ENCODE measurements at places on chromosomes 2 and 18.

DNA sequence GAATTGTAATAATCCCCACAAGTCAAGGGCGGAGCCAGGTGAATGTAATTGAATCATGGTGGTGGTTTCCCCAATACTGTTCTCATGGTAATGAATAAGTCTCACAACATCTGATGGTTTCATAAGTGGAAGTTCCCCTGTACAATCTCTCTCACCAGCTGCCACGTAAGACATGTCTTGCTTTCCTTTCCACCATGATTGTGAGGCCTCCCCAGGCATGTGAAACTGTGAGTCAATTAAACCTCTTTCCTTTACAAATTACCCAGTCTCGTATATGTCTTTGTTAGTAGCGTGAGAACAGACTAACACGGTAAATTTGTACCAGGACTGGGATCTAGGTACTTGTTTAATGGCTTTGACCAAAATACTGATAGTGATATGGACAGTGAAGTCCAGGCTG is 744.3 kb upstream of the REG3G start:
- DNase-seq: no peak

DNA sequence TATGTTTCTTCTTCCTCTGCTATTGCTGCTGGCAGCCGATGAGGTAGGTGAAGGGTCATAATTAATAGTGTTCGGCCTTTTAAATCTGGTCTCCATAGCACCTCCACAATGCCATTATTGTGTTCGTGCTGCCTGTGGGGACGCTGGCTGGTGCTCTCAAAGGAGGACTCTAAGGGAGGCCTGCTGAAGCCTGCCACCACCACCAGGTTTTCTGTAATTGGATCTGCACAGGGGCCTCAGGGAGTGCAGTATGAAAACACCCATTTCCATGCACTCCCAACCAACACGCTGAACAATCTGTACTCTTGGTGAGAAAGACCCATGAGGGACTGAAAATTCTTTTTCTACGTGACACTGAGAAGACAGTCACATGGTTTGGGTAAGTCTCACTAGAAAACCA is 17.6 kb upstream of the CLIP4 start:
- no peak for DNase-seq

- no peak for DNase-seq
Measured at GRCh38 chr2:34656632-34657031, 1057.5 kb upstream of the FAM98A start.

DNA sequence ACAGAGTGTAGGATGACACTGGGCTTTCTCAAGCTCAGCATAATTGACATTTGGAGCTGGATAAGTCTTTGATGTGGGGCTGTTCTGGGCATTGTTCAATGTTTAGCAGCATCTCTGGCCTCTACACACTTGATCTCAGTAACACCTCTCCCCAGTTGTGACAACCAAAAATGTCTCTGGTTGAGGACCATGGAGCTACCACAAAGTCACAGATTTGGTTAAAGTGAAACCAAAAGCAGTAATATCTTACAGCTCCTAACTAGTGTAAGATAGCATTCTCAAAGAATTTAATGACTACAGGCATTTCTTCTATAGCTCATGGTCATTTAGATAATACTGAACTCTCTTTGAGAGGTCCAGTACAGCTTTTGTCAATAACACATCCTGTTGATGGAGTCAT is 23.4 kb upstream of the PAX3 start:
- DNase-seq: no peak

DNA sequence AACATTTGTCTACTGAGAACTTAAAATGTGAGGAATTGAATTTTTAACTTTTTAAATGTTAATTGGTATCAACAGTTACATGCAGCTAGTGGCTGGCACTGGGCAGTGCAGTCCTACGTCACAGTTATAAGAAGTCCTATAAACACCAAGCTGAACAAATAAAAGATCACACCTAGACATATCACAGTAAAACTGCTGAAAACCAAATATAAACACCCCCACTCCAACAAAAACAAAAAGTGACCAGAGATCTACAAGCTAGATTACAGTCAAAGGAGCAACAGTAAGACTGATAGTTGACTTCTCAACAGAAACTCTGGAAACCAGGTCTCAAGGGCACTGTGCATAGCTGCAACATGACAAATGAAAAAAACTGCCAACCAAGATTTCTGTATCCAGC is 19.4 kb downstream of the TLK1 start:
- DNase-seq: no peak

DNA sequence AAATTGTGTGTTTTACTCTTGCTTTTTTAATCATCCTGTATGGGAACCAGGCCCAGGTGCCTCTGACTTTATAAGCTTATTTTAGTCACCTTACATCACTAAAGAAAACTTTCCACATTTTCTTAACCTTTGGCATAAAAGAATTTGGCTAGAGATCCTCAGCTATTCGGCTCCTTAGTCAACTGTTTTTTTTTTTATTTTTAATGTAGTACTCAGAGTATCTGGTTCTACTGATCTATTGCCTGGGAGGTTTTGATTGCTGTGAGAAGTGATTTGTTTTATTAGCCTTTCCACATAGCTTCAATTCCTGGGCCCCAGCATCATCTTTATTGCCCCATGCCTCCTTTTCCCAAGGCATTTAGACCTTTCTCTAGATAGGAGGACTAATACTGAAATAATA is 121.0 kb downstream of the MYO1B start:
- no peak for DNase-seq

DNA sequence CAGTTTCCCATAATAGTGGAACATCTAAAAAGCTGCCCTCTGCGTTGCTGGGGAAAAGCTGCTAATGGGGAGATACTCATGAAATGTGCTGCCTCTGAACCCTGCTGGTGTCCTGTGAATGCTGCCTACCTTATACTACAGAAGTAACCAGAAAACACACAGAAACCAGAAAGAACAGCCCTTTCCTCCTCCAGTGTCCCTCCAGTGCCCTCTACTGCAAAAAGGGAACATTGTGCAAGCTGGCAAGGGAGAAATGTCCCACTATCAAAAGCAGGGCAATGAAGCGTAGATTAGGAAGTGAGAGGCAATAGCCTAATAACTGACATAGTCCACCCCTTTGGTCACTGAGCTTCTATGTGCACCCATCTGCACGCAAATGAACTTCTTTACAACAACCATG is 162.7 kb upstream of the ETAA1 start:
- DNase-seq: no peak

GRCh38 chr18:47558110-47558750 is 306.8 kb upstream of the SKOR2 start:
- no peak for DNase-seq

DNA sequence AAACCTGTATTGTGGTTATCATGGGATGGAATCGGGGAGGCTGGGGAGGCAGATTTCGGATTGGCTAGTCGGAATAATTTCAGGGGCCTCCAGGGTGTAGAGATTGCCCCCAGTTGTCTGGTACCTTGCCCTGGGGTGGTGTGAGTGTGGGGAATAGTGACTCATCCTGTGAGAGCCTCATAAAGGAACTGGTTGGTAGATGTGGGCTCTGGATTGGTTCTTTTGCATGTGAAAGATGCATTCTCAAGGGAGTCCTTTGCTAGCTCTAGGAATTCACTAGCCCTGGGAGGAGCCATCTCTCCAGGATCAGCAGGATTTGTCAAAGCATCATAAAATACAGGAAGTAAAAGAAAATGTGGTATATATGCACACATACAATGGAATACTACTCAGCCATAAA is 331.6 kb downstream of the SETBP1 start:
- no peak for DNase-seq

GRCh38 chr2:200540793-200541192 is 14.8 kb downstream of the SGO2 start:
- DNase-seq: no peak

DNA sequence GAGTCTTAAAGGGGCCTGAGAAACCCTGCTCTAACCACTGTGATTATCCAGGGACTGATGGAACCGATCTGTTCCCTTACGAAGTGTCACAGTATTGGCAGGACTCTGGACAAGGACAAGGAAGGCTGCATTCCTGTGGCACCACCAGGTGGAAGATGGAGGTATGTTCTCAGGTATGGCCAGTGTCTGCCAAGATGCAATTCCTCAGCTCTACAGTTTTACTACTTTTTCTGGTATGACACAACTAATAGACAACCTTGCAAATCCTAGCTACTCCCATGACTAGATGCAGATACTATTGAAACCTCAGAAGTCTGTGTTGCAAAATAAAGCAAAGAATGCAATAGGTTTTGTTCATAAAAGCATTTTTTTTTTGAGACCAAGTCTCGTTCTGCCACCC is 14.6 kb downstream of the RAB31 start:
- no peak for DNase-seq

DNA sequence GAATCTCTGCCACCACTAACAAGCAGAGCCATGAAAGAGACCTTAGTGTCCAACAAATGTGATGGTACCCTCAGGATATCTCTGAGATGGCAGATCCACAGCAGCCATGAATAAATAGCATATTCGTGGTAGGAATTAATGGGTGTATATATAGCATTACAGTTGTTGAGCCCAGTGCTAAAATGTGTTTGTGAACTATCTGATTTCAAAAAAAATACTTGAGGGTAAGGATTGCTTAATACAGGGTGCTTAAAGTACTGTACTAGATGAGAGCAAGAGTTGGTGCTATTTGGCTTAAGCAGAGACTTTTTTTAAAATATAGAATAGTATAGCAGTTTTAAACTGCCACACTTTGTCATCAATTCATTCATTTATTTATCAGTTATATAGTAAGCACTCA is 101.5 kb upstream of the GALNT5 start:
- no peak for DNase-seq

- no peak for DNase-seq
Measured at GRCh38 chr2:150465703-150466569, 21.5 kb downstream of the RND3 start.

DNA sequence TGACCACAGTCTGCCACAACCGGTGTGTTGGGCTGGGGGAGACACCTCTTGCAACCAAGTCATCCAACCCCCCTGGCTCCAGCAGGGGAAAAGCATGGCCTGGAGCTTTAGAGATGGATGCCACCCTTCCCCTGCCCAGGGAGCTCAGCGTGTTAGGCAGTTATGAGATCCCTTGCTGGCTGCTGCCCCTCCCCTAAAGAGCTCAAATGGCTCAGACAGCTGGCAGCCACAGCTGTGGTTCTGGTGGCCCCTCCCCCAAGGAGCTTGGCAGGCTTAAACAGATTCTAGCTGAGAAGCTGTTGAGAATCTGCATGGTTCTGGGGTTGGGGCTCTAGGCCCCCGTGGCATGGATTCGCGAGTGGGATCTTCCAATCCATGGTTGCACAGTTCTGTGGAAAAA is 64.7 kb downstream of the TEX51 start:
- DNase-seq: no peak

DNA sequence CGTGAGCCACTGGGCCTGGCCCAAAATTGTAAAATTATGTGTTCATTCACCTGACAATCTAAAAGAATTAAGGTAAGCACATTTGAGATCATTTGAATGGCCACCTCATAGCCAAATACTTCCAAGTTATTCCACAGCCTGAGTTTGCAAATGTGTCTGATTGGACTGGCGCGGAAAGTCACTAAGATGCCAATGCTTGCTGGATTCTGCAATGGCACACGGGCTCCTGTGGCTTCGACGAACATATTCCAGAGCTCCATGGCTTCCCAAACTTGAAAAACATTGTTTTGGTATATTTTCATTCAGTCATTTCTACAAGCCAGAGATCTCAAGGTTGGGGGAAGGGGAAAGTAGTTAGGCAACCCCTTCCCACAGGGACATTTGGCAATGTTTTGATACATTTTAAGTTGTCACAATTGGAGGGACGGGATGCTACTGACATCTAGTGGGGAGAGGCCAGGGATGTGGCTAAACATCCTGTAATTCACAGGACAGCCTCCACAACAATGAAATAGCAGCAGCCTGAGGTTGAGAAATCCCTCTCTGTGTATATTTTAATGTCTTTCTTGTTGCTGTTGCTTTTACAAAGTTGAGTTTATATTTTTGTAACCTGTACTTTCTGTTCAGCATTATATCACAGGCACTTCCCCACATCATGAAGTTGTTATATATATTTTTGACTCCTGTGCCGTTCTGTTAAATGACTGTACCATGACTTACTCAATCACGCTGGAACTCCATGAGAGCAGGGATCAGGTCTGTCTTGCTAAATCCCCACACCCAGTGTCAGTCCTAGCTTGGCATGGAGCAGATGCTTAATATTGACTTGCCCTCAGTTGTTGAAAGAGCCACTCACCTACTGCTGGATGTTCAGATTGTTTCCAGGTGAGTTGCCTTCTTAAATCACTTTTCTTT is 56.9 kb downstream of the COL4A4 start:
- no peak for DNase-seq

DNA sequence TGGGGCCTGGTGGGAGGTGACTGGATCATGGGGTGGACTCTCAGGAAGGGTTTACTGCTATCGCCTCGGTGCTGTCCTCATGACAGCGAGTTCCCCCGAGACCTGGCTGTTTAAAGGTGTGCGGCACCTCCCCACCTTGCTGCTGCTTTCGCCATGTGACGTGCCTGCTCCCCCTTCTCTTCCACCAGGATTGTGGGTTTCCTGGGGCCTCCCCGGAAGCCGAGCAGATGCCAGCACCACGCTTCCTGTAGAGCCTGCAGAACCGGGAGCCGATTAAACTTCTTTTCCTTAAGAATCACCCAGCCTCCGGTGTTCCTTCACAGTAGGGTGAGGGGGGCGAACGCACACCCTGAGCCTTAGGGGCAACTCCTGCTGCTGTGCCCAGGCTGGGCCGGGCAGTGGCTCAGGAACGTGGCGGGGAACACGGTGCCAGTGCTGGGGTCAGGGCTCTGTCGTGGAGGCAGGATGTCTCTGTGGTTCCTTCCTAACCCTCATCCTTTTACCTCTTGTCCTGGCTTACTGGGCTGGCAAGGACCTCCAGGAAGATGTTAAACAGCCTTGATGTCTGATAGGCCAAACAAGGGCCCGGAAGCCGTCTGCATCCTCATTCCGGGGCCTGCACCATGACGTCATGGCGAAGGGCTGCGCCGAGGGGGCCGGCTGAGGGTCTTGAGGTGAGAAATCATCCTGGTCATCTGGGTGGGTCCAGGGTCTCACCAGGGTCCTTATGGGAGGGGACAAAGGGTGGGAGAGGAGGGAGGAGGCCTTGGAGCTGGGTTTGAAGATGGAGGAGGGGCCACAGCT is 12.7 kb downstream of the NEU4 start:
- no peak for DNase-seq

DNA sequence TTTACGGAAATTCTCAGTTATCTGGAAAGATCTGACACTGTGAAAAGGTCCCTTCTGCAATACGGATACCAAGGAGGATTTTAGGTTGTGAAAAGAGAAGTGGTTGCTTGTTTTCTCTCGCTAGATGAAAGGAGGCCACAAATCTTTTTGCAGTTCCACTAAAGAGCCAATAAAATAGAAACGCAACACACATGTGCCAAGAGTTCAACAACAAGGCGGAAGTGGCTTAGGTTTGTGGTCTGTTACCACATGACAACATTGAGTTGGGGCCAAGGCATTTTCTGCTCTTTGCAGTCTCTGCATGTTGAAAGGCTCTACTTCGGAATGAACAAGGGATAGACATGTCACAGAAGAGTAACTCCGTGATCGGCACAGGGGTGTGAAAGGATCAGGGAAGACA is 115.7 kb upstream of the OSR1 start:
- DNase-seq: peak; percentile 4

GRCh38 chr18:24656050-24656449 is 195.6 kb downstream of the HRH4 start:
- no peak for DNase-seq

DNA sequence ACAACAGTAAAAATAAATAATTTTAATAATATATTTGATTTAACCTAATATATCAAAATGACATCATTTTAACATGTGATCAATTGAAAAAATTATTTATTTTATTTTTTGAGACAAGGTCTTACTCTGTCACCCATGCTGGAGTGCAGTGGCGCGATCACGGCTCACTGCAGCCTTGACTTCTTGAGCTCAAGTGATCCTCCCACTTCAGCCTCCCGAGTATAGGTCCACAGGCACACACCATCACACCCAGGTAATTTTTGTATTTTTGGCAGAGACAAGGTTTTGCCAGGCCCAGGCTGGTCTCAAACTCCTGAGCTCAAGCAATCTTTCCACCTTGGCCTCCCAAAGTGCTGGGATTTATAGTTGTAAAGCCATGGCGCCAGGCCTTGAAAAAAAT is 126.7 kb upstream of the COPS8 start:
- no peak for DNase-seq
